Vein endothelial cell (primary cell): ENCODE measurements at places on chromosomes 4 and X. TPM values are rescaled to one million over a fixed set of nuclear protein-coding genes. Genes with fewer than 3 reads are reported as not detected.

The IGFBP7 gene
- 307 and 834 TPM in 2 replicates for total RNA-seq

The HPGD gene
- not detected in 2 replicates for total RNA-seq

The UGT2A3 gene
- not detected in 2 replicates for total RNA-seq

The ERVMER34-1 gene
- total RNA-seq, result 0.10 TPM in 1 of 2 replicates, not detected in the other

The IL3RA gene
- total RNA-seq, result 22.4 and 25.2 TPM in 2 replicates

The DTHD1 gene
- total RNA-seq, result not detected in 2 replicates
